ENCODE measurements at places on chromosomes 3 and 15.
A peak's percentile ranks its signal among the peaks of the same experiment; 100 is the strongest.

DNA sequence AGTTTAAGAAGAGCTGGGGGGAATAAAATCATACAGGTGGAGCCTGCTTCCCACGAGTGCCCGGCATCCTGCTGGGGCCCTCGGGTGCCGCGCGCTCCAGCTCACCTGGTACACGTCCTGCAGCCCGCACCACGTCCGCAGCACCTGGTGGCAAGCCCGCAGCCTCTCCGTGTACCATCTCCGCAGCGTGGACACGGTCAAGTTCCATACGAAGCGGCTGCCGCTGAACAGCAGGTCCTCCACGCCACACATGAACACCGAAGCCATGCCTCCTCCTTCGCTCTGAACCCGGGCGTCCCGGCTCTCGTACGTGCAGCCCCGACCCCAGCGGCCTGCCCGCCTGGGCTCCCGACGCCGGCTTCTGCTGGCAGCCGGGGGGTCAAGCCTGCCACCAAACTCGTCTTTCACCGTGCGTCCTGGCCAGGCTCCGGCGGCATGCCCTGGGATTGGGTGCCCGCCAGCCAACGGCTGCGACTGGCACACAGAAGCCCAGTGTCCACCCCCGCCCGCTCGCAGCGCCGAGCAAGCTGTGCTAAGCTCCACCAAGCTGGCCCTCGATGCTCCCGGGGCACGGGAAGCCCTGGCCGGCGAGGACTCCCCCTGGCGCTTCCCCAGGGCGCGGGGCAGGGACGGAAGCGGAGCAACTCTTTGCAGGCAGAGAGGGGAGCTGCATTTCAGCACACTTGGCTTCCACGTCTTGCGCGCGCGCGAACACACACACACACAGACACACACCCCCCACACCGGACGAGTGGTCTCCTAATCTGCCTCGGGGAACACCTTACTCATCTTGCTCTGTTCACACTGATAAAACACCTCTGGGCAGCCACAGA lies at the start of gene FRMD4B:
Gene FRMD4B (minus strand): TSS at position 366 of the 833 bp plus-strand sequence. CDS start 99 bp downstream, at position 267.
- peak; percentile 9 for DNase-seq

DNA sequence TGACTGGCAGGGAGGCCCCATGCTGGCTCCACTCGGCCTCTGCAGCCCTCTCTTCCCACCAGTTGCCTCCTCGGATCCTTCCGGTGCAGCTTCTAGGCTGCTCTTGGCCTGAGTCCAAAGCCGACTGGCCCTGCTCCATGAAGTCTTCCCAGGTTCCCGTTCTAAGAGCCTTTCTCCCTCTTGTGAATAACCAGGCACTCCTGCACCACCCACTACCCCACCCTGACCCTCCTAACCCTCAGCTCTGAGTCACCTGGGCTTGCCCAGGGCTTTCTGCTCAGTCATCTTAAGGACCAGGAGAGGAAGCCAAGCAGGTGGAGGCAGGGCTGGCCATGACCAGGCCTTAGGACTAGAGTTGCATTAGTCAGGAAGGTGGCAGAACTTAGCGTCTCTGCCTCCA lies 28.1 kb upstream of the CNBP start:
- peak; percentile 92 for DNase-seq

DNA sequence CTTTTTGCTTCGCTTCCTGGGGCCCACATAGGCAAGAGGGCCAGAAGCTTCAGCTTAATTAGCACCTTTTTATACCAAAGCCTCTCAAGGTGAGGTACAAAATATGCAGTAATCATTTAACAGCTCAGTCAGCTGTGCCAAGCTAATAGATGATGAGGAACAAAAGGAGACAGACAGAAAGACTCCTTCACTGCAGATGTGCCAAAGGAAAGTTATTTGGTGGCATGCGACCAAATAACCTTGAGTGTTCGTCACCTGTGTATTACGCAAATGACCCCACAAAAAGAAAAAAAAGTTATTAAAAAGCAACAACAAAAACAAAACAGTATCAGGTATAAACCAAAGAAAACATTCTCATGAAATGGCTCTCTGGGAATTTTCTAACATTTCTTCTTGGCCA lies 325.8 kb upstream of the IGF1R start:
- DNase-seq, result no peak

- DNase-seq, result no peak
Observed at GRCh38 chr3:124209426-124209825, 217.5 kb upstream of the ROPN1 start.

DNA sequence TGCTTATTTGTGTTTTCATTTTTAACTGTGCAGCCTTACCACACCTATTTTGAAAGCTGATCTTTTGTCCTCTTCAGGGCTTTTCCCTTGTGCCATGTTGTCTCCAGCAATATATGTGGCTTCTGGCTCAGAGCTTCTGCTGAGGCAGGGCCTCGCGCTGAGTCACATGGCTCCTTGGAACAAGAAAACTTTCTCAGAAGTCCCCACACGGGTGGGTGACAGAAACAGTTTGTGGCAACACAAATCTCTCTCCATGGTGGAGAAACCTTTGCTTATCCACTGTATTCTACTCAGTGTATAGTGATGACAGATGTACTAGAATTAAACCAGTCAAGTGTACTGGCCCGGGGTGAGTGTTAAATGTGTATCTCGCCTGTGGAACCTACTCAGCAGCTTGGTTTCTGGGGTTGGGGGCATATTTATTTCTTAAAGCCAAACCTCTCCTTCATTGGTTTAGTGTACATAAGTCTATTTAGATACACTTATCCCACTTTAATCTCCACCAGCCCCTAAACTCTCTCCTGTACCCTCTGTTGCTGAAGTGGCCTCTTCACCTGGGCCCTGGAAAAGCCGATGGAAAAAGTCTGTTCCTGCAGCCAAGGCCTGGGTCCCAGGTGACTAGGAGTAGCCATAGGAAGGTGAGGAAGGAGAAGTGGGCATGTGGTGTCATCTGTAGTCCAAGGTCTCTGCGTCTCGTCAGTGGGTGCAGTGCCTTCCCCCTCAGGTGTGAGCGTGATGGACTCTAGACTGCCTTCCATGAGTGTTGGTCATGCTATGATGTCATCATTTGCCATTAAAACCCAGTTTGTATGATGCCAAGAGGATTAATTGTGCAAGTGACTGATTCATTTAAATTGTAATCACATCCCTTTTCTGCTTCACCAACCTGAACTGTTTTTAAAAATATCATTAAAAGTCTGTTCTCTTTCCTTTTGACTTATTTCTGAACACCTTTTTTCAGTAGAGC lies 3.2 kb upstream of the FBXL22 start:
- no peak for DNase-seq

DNA sequence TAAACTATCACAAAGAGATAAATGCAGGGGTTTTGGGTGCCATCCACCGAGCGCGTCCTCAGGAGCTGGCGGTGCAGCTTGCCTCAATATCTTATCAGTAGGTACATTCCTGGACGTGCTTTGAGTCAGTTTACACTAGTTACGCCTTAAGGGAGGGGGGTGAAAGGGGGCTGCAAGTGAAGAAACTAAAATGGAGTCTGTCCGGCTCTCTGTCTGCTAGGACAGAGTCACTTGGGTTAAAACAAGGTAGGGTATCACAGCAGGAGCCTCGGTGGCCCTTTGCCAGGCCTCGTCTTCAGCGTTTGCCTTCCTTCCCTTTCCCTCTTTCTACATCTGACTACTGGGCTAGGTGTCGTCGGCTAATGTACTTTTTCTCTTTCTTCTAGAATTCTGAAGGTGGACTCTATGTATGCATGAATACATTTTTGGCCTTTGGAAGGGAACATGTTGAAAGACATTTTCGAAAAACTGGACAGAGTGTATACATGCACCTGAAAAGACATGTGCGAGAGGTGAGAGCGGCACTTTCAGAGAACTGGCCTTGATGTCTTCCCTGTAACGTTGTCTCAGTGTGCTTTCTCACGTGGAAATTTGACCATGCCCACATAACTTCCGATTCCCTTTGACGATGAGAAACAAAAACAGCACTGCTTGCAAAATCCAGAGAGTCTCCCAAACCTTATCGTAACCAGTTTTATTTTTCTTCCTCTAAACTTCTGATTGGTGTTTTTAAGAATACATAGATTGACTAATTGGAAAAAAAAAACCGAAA lies 28.8 kb downstream of the USP13 start:
- DNase-seq, result no peak

- DNase-seq, result no peak
Observed at GRCh38 chr3:42080453-42080872, 10.7 kb upstream of the TRAK1 start.

- DNase-seq, result no peak
Observed at GRCh38 chr3:12224181-12225147, 64.4 kb upstream of the PPARG start.

DNA sequence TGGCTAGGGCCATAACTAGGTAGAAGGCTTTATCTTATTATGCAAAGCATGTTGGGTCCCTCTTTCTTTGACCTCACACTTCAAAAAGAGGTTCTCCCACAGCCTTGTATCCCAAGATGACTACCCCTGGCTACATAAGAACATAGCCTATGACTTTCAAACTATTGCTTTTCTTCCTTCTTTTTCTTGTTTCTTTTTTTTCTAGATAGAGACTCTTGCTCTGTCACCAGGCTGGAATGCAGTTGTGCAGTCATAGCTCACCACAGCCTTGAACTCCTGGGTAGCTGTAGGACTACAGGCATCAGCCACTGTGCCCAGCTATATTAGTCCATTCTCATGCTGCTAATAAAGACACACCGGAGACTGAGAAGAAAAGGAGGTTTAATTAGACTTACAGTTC lies 47.2 kb downstream of the DIPK2A start:
- DNase-seq, result no peak

GRCh38 chr3:4982773-4983738 lies 3.8 kb downstream of the BHLHE40 start:
- no peak for DNase-seq

- DNase-seq, result no peak
Observed at GRCh38 chr3:181756645-181757297, 45.0 kb downstream of the SOX2 start.

DNA sequence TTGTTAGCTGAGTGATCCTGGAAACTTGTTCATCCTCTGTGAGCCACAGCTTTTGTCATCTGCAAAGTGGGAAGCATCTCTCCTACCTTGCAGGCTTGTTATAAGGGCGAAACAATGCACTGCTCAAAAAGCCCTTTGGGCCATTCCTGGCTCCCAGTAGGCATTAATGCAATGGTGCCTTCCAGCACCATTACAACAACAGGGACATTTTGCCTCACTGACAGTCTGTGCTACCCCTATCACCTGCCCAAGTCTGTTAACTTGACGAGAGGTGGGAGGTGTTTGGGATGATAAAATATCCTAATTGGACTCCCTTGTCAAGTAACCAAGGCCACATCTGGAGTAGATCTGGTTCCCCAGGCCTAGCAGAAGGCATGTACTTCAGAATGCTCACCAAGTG lies 44.2 kb downstream of the ZDHHC3 start:
- DNase-seq, result no peak

GRCh38 chr15:89150287-89150686 lies 62.0 kb downstream of the ABHD2 start:
- no peak for DNase-seq

DNA sequence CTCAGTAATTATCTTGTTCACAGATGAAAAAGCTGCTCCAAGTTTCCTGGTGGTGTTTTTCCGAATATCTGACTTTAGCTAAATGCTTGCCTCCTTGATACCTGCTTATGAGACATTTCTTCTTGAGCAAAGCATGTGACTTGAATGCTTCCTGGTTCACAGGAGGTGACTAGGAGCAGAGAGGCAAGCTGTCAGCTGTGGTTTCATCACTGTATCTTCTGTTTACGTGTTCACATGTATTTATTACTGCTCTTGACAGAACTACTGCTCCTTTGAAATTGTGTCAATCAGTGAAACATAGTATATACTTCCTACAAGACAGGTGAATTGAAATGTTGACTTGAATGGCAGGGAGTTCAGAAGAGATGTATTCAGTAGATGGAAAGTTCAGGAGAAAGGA lies 8.9 kb upstream of the SPPL2A start:
- no peak for DNase-seq

GRCh38 chr15:75455982-75456531 lies 4.6 kb upstream of the SIN3A start:
- peak; percentile 22 for DNase-seq

- DNase-seq, result peak; percentile 47
Observed at GRCh38 chr15:41115652-41116115, 396 bp downstream of the INO80 start.

GRCh38 chr3:125349556-125350165 lies 25.5 kb downstream of the ZNF148 start:
- DNase-seq, result no peak

- no peak for DNase-seq
Observed at GRCh38 chr3:33046521-33046920, 50.4 kb downstream of the GLB1 start.

Measured in COR-L47 (cell line).